ENCODE measurements at places on chromosomes 12 and 14.

GRCh38 chr12:29533815-29534489 is 36.5 kb upstream of the OVCH1 start:
- no peak for DNase-seq

DNA sequence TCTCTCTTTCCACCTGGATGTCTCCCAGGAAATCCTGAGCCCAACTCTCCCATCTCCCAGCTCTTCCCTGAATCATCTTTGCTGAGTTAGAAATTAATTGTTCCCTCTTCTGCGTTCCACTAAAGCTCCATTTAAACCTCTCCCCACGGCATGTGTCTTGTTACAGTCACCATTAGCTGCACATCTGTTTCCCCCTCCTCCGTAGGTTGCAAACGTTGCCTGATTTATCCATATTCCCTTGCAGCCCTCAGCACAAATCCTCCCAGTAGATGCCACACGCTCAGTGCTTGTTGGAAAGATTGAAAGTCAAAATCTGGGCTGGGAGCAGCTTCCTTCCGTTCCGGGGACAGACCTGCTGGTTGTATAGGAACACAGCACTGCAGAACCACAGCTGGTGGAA is 90.4 kb downstream of the SLC24A4 start:
- no peak for DNase-seq

GRCh38 chr14:58817846-58818245 is 180.1 kb downstream of the DACT1 start:
- no peak for DNase-seq

GRCh38 chr12:116708826-116709756 is 28.8 kb downstream of the SPRING1 start:
- peak; percentile 65 for DNase-seq

DNA sequence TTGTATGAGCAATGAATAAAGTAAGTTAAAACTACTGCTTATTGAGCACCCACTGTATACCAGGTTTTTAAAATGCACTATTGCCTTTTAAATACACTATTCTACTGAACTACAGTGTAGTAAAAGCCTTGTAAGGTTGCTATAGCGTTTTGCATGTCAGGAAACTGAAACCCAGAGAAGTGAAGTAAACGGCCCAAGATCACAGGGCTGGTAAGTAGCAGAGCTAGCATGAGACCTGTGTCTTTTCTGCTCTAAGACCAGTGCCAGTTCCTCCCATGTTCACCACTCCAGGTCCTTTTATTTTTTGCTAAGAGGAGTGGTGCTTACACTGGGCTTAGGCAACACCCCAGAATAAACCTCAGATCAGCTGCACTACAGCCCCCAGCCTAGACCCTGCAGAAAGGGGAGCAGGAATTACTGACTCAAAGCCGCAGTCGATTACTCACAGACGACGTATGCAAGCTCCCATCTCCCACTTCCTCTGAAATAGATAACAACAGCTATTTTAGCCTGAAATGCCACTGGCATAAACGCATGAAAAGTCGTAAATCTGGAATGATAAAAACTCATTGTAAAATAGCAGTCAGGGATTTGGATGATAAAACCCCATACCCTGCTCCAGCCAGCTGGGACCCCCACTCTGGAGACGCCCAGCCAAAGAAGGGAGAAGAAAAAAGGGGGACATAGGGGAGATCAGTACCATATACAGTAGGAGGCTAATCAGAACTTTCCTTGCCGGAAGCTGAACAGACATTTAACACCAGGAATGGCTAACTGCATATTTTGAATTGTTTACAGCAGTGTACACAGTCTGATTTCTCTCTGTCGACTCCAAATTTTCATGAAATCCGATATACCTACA is 108.3 kb downstream of the NUAK1 start:
- peak; percentile 42 for DNase-seq

GRCh38 chr12:100348657-100349454 is 8.0 kb upstream of the SLC17A8 start:
- DNase-seq: peak; percentile 57

Data from A549 (cell line).